ENCODE measurements at places on chromosomes 12 and 14.

- no peak for DNase-seq
Observed at GRCh38 chr12:48712209-48712608, 4.3 kb downstream of the CCNT1 start.

- no peak for DNase-seq
Observed at GRCh38 chr12:111158992-111159391, 209.9 kb downstream of the PHETA1 start.

- no peak for DNase-seq
Observed at GRCh38 chr14:49951691-49952345, 58.9 kb downstream of the ARF6 start.

- DNase-seq = no peak
Observed at GRCh38 chr12:78442454-78442801, 422.1 kb upstream of the SYT1 start.

DNA sequence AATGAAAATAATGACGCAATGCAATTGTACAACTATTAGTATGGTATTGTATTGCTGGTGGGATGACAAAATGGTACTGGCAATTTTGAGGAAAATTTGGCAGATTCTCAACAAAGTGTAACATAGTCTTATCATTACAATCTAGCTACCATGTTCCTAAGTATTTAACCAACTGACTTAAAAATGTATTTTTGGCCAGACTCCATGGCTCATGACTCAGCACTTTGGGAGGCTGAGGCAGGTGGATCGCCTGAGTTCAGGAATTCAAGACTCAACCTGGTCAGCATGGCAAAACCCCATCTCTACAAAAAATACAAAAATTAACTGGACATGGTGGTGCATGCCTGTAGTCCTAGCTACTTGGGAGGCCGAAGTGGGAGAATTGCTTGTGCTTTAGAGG lies 1409.5 kb downstream of the AACS start:
- no peak for DNase-seq

- DNase-seq = no peak
Observed at GRCh38 chr14:23045419-23046357, 3.7 kb downstream of the PSMB11 start.

DNA sequence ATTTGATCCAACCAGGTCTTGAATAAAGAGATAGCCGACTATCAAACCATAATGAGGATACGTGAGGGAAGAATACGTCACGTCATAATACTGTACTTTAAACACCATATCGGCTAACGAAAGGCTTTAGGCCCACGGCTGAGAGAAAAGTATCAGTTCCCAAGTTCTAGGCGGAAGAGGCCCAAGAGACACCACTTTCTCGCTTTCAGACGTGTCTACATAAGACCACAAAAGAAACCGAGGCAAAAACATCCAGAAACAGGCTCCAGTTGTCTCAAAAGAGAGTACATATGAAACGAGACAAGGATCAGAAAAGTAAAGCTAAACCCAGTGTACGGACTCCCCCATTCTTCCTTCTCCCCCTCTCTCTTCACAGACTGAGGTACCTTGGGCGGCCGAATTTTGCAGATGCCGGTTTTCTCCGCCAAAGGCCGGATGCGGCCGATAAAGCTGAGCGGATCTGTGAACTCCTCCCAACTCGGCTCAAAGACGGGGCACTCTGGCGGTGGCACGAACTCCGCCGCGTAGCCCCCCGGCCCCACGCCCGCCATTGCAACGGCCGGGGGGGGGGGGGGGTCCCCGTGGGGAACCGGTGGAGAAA lies 479 bp downstream of the KDM5A start:
- DNase-seq = peak; percentile 10

GRCh38 chr14:52856139-52856538 lies 64.7 kb upstream of the GNPNAT1 start:
- no peak for DNase-seq

GRCh38 chr12:56699020-56699661 lies 11.1 kb upstream of the PTGES3 start:
- no peak for DNase-seq

Measured in activated CD8-positive, alpha-beta memory T cell treated with anti-CD3 and anti-CD28 coated beads for 48 hours (primary cell).